ENCODE measurements at places on chromosomes 3 and 15.

DNA sequence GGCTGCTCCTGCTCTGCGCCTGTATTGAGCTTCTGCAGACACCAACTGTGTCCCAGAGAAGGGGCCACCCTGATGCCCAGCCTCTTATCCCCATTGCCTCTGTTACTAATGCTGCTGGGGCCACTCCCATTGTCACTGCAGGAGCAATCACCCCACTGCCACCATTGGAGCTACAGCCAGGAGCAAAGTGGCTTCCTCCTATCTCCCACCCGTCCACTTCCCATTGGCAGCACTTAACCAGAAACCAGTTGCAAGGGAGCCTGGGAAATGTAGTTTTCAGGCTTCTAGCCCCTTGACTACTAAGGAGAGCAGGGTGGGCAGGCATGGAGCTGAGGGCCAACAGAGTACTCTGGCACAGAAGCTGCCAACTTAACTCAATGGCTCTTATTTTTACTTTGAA lies 55.9 kb upstream of the KLF13 start:
- no peak for DNase-seq

GRCh38 chr15:98649472-98650416 lies 1.4 kb downstream of the IGF1R start:
- no peak for DNase-seq

DNA sequence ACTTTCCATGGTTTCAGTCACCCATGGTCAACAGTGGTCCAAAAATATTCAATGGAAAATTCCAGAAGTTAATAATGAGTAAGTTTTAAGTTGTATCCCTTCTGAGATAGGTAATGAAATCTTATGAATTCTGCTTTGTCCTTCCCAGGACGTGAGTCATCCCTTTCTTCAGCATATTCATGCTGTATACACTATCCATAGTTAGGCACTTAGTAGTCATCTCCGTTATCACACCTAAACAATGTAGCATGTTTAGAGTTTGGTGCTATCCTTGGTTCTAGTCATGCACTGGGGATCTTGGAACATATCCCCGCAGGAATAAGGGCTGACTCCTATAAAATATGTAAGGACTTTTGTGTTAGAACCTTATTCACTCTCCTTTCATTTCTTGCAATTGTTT lies 153.2 kb downstream of the UNC13C start:
- no peak for DNase-seq

- DNase-seq, result no peak
Measured at GRCh38 chr3:133722935-133723334, 23.3 kb upstream of the TF start.

DNA sequence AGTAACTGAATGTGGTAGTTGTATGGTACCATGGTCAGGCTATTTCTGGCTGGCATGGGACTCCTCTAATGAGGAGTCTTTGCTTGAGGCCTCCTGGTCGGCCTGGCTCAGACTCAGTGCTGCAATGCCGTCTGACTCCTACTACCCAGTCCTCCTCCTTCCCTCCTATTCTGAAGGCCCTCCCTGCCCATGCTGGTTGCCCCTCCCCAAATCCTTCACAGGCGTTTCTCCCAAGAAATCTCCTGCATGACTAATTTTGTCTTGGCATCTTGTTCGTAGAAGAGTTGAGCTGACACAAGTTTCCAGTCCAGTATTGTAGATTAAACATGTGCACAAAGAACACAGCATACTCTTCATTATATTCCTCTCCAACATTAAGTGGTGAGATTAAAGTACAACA lies 115.5 kb downstream of the NFKBIZ start:
- no peak for DNase-seq

DNA sequence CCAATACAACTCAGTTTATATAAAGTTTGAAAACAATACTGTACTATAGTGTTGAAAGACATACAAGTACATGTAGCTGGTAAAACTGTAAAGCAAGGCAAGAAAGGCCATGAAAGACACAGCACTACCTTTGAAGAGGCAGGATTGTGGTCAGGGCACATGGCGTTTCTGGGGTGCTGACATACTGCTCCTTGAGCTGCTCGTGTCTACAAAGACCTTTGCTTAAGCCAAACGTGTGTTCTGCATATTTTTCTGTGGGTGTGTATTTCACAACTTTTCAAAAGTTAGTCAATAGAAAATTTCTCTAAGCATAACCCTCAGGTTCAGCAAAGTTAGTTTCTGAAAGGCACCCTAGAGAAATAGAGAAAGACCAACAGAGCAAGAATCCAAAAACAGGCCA lies 14.1 kb upstream of the TOPAZ1 start:
- no peak for DNase-seq

- no peak for DNase-seq
Measured at GRCh38 chr15:32904448-32904847, 186.6 kb downstream of the GREM1 start.

- DNase-seq, result no peak
Measured at GRCh38 chr15:49810720-49811119, 189.9 kb downstream of the DTWD1 start.

DNA sequence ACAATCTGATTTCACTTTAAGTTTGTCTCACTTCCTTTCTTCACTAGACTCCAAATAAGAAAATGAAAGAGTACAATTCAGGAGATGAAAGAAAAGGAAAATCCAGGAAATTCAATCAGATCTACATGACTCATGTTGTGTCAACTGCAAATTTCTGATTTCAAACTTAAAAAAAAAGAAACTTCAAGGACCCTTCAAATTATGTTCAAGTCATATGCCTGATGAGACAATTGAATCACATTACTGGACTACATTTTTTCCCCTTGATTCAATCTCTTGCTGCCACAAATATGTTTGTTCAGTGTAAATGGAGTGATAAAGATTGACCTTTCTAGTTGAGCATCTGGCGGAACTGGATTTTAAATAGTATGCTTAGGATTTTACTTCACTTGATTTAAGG lies 37.4 kb downstream of the FRMD5 start:
- no peak for DNase-seq

- peak; percentile 71 for DNase-seq
Measured at GRCh38 chr15:64596701-64597476, 136.5 kb downstream of the ZNF609 start.

- DNase-seq, result no peak
Measured at GRCh38 chr15:101248274-101248673, 3.6 kb downstream of the CHSY1 start.

DNA sequence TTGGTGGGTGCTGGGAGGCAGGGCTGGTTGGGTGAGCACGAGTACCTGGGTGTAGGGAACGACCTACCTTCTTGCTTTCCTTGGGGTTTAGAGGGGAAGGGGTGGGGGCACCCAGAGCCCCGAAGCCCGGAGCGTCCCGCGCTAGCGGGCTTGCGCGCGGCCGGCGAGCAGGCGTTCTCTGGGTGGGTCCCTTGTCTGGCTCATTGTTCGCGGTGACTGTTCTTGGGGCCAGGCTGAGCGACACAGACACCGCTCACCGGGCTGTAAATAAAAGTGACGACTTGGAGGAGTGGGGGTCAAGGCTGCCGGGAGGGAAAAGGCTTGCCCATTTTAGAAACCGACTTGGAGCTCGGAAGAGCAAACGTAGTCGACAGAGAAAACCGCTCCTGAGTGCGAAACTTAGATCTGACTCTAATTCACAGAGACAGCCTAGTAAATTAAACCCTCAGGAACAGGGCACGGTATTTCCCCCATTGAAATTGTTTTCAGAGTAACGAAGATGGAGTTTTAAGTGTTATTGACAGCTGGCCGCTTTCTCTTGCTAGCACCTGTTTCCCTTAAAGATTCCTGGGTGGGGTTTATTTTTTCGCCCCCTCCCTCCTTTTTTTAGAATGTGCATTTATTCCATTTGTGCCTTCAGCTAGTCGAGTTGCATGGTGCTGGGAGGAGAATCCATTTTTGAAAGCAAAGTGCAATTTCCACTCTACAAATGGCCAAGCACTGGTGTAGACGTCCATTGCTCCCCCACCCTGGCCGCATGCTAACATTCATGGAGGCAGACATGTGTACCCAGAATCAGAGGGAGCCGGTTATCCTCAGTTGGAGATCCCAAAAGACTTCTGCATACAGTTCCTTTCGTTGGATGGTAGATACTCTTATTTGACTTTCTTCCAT lies 532.1 kb upstream of the SEMA6D start:
- no peak for DNase-seq

DNA sequence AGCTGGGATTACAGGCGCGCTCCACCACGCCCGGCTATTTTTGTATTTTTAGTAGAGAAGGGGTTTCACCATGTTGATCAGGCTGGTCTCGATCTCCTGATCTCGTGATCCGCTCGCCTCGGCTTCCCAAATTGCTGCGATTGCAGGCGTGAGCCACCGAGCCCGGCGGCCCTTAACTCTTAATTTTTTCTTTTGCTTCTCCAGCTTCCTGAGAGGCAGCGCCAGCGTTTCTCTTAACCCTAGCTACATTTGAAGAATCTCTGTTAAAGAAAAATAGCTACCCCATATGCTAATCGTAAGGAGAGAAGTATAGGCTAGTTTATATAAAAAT lies 465 bp upstream of the GK5 start:
- DNase-seq, result no peak

DNA sequence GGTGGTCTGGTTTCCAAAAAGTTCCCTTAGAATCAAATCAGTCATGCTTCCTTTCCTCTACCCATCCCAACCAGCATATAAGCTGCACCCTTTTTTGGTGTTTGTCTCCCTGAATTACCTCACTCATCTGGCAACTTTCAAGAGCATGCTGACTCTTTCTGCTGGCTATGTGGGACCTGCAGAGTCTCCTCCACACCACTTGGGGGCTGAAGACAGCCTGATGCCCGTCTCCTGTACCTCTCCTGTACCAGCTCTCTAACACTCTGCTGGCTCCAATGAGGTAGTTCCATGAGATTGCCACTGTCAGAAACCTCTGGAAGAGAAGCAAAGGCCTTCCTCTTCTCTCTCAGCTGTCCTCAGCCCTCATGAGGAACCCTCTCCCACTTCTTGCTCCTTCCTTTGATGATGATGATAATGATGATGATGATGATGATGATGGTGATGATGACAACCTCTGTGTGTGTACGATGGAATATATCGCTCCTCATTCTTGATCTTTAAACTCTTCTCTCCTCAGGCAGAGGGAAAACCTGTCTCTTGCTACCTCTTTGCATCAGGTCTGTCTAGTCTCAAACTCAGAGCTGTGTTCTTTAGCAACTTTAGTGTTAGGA lies 257.5 kb downstream of the ZNF621 start:
- no peak for DNase-seq

DNA sequence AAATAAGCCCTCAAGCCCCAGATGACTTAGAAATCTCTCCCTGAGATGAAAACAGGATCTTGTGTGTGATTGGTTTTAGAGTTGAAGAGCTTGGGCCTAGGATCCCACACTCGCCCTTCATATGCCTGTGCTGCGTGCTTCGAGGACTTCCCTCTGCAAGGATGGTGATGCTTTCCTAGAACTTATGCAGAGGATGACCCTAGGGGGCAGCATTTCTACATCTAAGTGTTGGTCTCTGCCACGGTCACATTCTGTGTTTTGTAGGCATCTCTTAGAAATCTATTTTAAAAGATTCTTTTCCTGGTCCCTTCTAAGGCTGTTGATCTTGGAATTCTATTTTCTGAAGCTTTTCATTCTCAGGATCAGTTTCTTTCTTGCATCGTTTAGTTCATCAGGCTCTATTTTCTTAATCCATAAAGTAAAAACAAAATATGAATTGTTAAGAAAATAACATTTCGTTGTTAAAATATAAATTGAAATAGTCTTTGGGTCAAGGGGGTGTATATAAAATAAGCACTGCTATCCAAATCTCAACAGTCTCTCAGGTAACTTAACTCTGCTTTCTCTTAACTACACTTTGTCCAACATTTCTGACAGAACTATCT lies 45.7 kb downstream of the WDR76 start:
- DNase-seq, result peak; percentile 91

DNA sequence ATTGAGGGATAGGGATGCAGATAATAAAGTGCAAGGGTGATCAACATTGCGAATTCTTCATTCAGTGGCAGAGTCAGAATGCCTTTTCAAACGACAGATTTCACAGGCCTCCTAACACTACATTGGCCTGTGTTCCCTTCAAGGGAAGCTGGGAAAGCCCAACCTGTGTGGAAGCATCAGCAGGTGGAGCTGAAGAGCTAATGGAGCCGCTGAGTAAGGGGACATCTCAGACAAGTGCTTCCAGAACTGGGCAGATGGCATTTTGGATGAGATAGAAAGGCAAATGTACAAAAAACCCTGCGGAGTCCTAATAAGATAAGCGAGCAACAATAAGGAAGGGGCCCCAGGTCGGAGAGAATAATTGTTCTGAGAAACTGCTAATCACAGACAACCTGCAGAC lies 8.5 kb upstream of the SLC24A5 start:
- peak; percentile 14 for DNase-seq

GRCh38 chr3:168615493-168616020 lies 519.8 kb upstream of the GOLIM4 start:
- no peak for DNase-seq

GRCh38 chr3:184409331-184409926 lies 29.6 kb downstream of the CHRD start:
- DNase-seq, result no peak

GRCh38 chr3:71429597-71429988 lies 153.9 kb downstream of the FOXP1 start:
- no peak for DNase-seq

GRCh38 chr3:179794355-179794754 lies 141.5 kb downstream of the USP13 start:
- no peak for DNase-seq

DNA sequence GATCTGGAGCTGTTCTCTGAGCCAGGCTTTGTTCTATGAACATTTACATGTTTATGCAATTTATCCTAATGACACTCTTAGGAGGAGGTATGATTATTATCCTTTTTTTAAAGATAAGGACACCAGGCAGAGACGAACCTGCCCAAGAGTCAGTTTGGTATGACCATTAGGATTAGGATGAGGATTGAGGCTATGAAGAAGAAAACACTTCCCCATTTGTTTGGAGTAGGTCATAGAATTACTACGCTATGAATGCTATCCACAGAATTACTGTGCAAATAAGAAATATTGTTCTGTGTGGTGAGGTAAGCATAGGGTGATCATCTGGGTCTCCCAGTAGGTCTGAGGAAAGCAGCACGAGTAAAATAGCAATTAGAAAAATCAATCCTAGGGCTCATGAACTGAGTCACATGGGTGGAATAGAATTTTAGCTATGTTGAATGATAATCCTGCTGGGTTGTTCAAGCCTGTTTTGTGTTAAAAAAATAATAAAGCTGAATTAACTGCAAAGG lies 23.9 kb downstream of the EIF4E3 start:
- no peak for DNase-seq

GRCh38 chr15:39269821-39270220 lies 311.1 kb upstream of the THBS1 start:
- peak; percentile 30 for DNase-seq

GRCh38 chr3:59436164-59436958 lies 386.5 kb upstream of the CFAP20DC start:
- DNase-seq, result no peak

DNA sequence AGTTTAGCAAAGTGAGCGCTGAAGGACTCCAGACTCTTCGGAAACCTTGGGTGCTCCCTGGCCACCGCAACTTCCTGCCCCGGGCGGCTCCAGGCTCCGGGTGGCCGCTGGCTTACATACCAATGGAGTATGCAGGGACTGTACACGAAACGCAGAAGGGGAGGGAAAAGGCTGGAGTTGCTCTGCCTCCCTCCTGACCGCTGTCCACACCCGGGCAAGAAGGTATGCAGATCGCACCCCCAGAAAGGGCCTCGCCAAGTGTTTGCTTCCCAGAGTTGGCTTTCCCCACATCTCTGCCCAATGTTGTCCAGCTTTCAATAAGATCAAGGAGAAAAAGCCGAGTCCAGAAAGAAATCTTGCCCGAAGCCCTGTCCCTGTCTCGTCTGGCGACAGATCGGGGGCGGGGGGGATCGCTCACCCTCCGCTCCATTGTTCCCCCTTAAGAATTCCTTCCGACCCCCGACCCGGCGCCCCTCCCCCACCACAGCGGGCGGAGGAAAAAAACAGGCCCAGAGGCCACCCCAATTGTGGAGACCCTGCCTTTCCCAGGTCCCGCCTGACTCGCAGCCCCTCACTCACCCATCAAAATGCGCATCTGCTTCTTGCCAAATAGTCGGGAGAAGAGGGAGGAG lies 533 bp downstream of the ARF4 start:
- peak; percentile 55 for DNase-seq
